Frontal cortex (tissue), 4 donors: ENCODE measurements at places on chromosomes 6 and 20.

DNA sequence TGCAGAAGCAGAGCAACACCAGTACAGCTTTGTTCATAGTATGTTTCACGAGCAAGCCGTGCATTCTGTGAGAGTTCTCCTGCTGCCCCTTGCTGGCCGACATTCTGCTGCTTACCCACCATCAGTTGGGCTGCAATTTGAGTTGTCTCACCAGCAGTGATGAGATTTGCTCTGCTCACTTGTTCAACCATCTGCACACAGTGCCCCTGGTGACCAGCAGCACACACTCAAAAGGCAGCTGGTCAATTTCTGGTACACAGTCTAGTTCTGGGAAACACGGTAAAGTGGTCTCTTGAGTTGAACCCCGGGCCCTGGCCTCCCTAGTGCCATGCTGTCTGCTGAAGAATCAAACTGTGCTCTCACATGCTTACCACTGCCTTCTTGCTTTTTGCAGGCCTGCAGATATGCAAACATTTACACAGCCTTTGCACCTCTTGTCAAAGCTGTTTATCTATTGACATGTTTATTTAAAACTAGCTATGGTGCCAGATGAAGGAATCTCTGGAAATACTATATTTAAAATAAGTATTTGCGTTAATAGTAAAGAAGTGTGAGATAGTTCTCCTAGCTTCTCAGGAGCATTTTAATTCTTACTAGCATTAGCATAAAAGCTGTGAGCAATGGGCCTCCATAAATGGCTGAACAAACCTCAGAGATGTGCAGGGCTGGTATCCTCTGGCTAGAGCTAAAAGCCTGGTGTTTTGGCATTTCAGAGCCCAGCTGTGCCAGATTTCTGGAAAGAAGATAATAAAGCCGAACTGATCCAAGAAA is 234.3 kb downstream of the ARHGAP18 start:
- DNase-seq: no peak

DNA sequence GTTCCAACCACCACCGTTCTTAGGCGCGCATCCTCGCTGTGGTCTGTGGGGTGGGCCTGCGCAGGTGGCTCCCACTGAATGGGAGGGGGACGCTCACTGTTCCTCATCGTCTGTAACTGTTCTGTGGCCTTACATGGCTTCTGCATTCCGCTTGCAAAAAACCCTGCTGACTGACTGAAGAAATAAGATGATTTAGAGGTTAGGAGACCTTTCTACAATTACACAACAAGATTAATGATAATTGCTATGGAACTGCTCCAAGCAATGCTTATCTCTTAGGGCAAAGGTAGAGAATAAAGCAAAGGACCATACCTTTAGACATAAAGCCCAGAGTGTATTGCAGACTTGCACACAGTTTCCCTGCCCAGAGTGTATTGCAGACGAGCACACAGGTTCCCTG is 14.4 kb upstream of the DACT2 start:
- DNase-seq: no peak

- DNase-seq: no peak
Observed at GRCh38 chr6:12814015-12814414, 97.4 kb downstream of the PHACTR1 start.

DNA sequence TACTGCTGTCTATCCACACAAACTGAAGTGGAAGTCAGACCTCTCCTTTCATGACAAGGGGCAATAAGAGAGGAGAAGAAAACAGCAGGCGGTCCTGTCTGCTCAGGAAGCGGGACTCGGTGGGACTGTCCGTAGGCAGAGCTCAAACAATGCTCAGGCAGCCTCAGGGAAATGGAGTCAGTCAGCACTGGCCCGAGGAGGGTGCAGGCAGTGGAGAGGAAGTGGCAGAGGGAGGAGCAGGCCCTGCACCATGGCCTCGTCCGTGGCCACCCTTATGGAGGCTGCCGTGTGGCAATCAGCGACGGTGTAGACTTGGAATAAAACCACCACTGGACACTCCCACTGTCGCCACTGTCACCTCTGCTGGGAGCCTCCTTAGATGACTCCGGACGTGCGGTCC is 19.6 kb downstream of the FOXC1 start:
- no peak for DNase-seq

- DNase-seq: no peak
Observed at GRCh38 chr6:113289166-113289565, 568.0 kb upstream of the MARCKS start.
